ENCODE measurements at places on chromosomes 5 and 9.

GRCh38 chr5:56637321-56637920 is 177.9 kb upstream of the MAP3K1 start:
- no peaks in the 10 kb centered on the region for H3K36me3 ChIP-seq
- no peaks in the 10 kb centered on the region for H3K4me1 ChIP-seq
- H3K27me3 ChIP-seq: no peaks in the 10 kb centered on the region
- DNase-seq: no peak
- H3K4me3 ChIP-seq: no peak overlapping the region

GRCh38 chr5:163005949-163006348 is 431.4 kb upstream of the CCNG1 start:
- no peak overlapping the region for H3K27ac ChIP-seq
- no peak for DNase-seq
- no peaks in the 10 kb centered on the region for H3K36me3 ChIP-seq
- H3K4me1 ChIP-seq: no peaks in the 10 kb centered on the region

DNA sequence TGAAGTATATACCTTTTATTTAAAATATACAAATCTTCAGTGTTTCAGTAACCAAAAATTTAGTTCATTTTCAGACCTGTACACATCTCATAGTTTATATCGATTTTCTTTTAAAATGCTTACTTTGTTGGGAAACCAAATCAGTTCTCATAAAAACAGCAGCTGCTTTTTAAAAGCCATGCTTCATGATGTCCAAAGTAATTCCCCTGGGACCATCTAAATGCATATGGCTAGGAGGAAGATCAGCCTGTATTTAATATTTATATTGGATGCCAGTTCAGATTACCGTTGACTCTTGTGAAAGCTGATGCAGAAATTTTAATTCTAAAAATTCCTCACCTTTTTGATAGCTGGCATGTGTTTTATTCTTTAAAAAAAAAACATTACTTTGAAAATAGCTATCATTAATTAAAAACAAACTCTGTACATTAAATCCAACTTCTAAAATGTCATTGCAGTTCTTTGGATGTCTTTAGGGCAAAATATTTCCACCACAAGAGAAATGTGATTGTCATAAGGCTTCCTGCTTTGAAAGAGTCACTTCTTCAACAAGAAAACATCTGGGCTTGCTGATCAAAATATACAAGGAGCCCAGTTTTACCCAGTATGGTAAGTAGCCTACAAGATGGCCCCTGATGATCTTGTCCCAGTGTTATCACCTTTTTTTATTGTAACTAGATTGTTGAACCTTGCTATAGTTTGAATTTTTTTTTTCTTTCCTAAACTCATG is 1242.9 kb upstream of the CDH6 start:
- no peaks in the 10 kb centered on the region for H3K27me3 ChIP-seq
- H3K27ac ChIP-seq: no peak overlapping the region
- no peak overlapping the region for H3K4me3 ChIP-seq
- no peaks in the 10 kb centered on the region for H3K36me3 ChIP-seq
- DNase-seq: no peak
- no peaks in the 10 kb centered on the region for H3K4me1 ChIP-seq

GRCh38 chr5:167348980-167349379 is 942.5 kb upstream of the WWC1 start:
- H3K4me1 ChIP-seq: no peaks in the 10 kb centered on the region
- no peak for DNase-seq
- H3K27me3 ChIP-seq: no peaks in the 10 kb centered on the region
- H3K36me3 ChIP-seq: no peaks in the 10 kb centered on the region
- no peak overlapping the region for H3K27ac ChIP-seq

- H3K36me3 ChIP-seq: no peaks in the 10 kb centered on the region
- H3K4me1 ChIP-seq: peaks cover 33% of the 10 kb centered on the region
- no peak overlapping the region for H3K4me3 ChIP-seq
- peaks cover 20% of the 10 kb centered on the region for H3K27me3 ChIP-seq
Measured at GRCh38 chr5:955886-956761, 52.5 kb upstream of the NKD2 start.

GRCh38 chr9:18678821-18679590 is 205.1 kb downstream of the ADAMTSL1 start:
- peaks cover 2% of the 10 kb centered on the region for H3K4me1 ChIP-seq
- no peaks in the 10 kb centered on the region for H3K36me3 ChIP-seq
- DNase-seq: peak; percentile 24
